ENCODE measurements at places on chromosomes 11 and 22.

DNA sequence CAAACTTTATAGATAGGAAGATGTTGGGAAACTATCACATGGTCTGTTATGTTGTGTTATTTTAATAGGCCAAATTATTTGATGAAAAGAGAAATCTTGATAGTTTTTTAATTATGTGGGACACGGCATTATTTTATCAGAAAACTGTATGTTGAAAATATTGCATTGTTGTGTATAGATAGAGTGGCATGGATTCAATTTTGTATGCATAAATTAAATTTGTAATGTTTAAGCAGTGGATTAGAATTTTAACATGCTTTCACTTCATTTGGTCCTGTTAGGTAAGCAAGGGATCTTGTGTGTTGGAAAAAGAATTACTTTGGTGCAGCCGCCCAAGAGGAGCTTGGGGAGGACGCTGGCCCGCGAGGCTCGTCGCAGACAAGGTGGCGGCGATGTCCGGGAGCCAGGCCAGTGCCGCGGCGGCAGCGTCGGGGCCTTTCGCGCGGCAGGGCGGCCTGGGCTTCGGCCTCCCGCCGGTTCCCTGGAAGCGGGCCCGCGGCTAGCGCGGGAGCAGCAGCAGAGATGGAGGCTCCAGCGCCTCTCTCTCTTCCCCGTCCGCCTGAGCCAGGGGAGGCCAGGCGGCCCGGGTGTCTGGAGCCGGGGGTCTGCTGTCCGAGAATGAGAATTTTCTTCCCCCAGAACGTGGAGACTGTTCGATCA is 82.7 kb downstream of the GGT1 start:
- no peak for DNase-seq

GRCh38 chr11:67032830-67033551 is 10.1 kb downstream of the SYT12 start:
- DNase-seq: peak; percentile 46

- peak; percentile 49 for DNase-seq
Measured at GRCh38 chr11:17063171-17064002, 14.1 kb downstream of the RPS13 start.

GRCh38 chr11:63298258-63298657 is 54.9 kb upstream of the SLC22A25 start:
- DNase-seq: no peak

DNA sequence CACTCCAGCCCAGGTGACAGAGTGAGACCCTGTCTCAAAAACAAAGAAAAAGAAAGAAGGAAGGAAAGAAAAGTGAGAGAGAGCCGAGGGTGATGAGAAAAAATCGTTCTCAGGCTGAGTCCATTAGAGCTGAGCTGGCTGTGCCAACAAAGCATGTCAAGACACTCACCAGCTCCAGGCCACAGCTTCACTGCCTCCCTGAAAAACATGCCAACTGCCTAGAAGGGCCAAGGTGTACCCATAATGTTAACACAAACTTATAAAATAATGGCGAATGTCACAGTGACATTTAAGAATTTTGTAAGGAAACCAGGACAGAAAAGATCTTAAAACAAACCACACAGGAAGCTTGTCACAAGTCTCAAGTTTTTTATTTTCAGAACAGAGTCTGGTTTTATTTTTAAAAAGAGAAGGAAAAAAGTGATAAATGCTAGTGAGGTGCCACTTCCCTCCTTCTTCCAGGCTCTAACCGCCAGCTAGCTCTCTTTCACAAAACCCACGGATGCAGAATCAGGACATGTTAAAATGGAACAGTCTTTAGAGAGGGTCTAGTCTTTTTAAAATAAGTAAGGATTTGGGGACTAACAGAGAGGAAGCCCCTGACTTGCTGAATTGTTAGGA is 5.1 kb downstream of the TMEM121B start:
- no peak for DNase-seq

DNA sequence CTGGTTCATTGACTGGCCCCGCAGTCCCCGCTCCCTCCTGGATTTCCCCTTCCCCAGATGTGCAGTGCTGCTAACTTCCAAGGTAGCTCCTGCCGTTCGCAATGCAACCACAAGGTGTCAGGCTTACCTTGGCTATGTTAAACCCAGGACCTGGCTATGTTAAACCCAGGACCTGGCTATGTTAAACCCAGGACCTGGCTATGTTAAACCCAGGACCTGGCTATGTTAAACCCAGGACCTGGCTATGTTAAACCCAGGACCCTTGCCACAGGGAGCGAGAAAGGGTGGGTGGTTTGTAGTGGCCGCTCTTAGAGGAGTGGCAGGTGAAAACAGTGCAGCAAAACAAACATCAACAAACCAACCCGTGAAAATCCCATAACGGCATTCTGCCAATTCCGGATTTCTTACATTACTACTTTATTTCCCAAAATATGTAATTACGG is 2.9 kb upstream of the ADAMTS8 start:
- DNase-seq: no peak

GRCh38 chr11:3156282-3156660 is 8.8 kb downstream of the OSBPL5 start:
- no peak for DNase-seq

DNA sequence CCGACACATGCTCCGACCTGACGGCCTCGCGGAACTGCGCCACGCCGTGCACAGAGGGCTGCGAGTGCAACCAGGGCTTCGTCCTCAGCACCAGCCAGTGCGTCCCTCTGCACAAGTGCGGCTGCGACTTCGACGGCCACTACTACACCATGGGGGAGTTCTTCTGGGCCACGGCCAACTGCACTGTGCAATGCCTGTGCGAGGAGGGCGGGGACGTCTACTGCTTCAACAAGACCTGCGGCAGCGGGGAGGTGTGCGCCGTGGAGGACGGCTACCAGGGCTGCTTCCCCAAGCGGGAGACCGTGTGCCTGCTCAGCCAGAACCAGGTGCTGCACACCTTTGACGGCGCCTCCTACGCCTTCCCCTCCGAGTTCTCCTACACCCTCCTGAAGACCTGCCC is 26.8 kb downstream of the TECTA start:
- no peak for DNase-seq

DNA sequence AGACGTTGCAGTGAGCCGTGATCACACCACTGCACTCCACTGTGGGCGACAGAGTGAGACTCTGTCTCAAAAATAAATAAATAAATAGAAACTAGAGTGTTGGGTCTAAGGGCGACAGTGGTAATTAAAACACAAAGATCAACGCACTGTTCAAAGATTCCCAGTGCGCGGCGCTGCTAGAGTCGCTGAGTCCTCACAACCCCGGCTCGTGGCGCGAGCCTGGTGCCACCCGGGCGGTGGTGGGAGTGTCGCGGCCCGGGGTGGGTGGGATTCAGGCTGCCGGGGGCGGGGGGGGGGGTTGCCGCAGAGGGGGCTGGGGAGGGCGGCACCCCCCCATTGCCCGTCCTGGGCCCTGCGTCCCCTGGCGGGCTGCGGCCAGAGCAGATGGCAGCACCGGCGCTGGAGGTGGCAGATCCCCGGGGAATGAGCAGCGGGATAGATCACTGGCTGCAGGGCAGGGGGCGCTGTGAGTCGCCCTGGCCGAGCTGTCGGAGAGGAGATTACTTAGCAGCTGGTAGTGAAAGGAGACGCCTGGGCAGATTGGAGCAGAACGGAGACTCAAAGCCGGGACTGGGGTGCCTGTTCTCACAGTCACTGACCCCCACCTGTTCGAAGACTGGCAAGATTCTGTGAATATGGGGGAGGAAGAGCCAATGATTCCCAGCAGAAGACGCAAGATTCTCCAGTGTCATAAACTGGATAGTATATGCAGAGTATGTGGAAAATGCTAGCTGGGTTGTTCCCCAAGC is 30.2 kb upstream of the APOBEC3A start:
- DNase-seq: peak; percentile 53

DNA sequence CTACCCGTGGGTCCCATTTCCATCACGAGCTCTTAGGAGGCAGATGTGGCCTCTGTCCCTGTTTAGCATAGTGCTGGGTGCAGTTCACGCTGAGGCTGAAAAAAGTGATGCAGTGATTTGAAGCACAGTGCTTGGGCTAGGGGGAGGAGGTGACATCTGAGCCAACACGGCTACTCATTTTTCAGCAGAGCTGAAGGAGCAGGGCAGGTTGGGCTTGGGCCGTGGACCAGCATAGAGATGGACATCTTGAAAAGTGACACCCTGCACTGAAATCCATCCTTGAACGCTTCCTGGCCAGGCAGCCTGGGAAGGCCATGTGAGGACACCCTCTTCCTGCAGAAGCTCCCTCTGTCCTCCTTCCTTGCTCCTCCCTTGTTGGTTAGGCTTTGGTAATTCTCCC is 66.4 kb downstream of the ADAMTS15 start:
- no peak for DNase-seq

DNA sequence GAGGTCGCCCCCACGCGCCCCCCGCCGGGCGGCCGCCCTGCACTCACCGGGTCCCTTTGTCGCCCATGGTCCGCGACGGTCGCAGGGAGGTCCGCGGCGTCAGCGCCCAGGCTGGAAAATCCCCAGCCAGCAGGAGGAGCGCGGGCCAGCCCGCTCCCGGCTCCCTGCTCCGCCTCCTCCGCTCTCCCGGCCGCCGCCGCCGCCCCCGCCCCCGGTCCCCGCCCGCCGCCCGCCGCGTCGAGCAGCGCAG is at the start of gene ARRB1:
Gene ARRB1 (minus strand): TSS at position 121 of the 250 bp plus-strand sequence. CDS start 54 bp downstream, at position 67.
- peak; percentile 44 for DNase-seq

GRCh38 chr11:100776212-100776896 is 89.3 kb downstream of the ARHGAP42 start:
- DNase-seq: no peak

DNA sequence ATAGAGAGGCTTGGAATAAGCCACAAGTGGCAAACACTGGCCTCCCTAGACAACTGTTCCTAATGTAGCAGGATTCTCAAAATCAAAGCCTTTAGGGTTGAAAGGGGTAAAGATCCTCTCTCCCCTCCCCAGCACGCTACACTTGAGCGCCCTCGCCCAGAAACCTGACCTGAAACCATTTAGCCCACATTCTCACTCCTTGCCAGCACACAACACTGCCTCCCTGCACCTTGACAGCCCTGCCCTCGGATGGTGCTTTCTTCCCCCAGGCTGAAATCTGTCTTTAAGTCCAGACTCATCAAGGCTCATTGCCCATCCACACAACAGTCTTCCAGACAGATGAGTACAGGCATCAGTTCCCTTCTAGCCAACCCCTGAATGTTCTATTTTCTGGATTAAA is 26.5 kb downstream of the CWC15 start:
- no peak for DNase-seq

GRCh38 chr11:123525097-123525496 is 95.0 kb downstream of the GRAMD1B start:
- DNase-seq: no peak

DNA sequence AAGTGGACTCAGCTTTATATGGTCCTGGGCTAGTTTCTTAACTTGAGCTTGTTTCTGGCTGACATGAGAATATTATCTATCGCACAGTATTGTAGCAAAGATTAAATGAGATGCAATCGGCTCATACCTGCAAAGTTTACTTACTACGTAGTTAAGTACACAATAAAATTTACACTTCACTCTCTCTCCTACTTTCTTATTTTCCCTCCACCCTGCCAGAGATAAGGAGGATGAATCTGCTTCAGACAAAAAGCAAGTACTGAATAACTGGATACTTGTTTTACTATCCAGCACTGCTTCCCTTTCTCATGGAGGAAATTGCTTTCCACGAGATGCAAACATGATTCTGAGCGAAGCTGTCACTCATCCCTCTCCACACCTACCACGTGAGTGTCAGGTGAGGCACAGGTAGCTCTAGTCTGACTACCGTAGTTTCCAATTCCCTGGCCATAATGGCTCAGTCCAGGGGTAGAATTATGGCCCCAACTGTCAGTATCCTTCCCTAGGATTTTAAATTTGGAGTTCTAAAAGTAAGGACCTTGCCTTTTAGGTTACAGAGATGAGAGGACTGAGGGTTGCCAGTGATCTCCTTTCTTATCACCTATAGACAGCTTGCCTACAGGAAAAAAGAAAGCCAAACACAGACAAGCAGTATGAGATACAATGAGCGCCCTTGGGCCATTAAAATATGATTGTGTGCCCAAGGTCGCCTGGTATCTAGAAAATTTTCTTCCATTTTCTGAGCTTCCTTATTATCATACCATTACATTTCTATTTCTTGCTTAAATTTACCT is 39.8 kb downstream of the GAB2 start:
- no peak for DNase-seq

GRCh38 chr11:31414338-31414737 is 44.7 kb downstream of the DNAJC24 start:
- no peak for DNase-seq

GRCh38 chr11:69233744-69234570 is 60.0 kb upstream of the MYEOV start:
- no peak for DNase-seq

DNA sequence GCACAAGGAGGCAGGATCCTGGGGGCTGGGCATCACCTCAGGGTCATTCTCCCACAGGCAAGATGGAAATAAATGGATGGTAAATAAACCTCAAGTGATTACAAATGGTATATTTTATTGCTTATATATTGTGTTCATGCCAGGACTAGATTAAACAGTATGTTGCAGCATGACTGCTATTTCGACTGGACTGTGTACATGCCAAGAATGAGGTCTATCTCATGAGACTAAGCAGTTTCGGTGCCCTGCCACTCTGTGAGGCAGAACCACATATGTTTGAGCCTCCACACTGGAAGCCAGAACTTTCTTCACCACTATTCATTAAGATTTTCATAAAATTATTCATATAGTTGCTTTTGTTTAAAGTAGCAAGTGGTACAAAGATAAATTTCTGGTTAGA is 140.2 kb downstream of the DDX10 start:
- no peak for DNase-seq

DNA sequence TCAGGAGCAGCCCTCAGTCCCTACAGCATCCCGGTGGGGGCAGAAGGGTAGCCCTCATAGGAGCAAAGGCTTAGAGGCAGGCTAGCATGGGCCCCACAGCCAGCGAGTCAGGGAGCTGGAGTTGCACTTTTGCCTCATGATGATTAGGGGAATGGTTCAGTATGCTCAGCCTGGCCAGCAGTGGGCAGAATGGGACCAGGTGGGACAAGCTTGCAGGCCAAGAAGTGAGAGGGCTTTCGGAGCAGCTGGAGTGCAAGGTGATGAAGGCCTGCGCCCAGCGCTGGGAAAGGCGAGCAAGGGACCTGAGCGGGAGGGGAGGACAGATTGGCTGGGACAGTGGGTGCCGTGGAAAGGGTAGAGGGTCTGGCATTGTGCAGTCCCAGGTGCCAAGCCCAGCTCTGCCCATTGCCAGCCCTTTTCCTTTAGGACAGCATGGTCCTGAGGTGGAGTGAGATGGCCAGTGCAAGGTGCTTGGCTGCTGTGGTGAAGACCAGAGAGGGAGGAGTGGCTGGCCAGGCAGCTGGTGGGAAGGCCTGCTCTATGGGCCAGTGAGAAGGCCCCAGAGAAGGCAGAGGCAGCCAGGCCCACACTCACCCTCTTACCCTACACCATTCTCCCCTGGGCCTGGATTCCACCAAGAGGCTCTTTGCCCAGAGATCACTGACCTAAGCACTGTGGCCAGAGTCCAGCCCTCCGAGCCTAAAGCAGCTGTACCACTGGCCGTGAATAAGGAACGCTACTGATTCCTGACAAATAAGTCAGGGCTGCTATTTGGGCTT is 47.9 kb upstream of the SUSD2 start:
- DNase-seq: no peak
